ENCODE measurements at places on chromosomes 7 and 10.

GRCh38 chr7:130022115-130022514 is 29.1 kb downstream of the ZC3HC1 start:
- no peak for DNase-seq

- DNase-seq, result no peak
These were observed 369.3 kb downstream of the CALN1 start for GRCh38 chr7:72042855-72043254.

GRCh38 chr10:73117976-73118743 is 7.9 kb downstream of the NUDT13 start:
- DNase-seq, result no peak

DNA sequence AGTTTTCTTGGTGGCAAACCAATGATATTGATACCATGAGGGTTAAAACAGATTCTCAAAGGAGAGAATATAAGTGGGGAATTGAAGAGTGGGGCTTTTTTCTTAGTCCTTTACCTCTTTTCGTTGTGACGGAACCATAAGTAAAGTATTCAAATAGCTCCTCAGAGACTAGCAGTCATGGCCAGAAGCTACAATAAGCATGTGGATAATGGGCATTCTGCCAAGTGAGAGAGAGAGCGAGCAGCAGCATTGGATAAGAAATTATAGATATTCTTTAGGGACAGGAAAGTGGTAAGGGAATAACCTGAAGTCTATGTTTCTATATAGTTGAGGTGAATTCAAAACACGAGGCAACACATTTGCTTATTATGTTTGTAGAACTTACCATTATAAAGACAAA is 235.1 kb downstream of the SEMA3E start:
- no peak for DNase-seq

DNA sequence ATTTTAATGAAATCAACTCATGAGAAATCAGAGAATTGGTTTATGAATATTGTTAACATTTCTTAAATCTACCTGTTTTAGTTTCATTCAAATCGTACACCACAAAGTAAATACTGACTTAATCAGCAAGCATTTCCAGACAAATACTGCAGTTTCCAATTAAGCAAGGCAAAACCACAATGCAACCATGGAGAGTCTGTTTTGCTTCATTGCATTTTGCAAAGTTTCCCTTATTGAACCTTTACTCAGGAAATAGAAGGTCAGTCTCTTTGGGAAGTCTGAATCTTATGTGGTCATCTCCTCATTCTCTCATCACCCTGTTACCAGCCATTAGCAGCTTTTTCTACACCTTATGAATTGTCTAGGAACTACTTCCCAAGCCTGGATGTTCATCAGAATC is 400.5 kb downstream of the IPMK start:
- DNase-seq, result no peak

DNA sequence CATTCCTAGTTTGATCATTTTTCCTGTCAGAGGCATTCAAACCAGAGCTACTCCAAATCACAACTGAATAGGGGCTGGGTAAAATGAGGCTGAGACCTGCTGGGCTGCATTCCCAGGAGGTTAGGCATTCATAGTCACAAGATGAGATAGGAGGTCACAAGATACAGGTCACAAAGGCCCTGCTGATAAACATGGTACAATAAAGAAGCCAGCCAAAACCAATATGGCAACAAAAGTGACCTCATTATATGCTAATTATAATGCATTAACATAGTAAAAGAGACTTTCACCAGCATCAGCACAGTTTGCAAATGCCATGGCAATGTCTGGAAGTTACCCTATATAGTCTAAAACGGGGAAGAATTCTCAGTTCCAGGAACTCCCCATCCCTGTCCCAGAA is 37.3 kb downstream of the TWIST1 start:
- no peak for DNase-seq

DNA sequence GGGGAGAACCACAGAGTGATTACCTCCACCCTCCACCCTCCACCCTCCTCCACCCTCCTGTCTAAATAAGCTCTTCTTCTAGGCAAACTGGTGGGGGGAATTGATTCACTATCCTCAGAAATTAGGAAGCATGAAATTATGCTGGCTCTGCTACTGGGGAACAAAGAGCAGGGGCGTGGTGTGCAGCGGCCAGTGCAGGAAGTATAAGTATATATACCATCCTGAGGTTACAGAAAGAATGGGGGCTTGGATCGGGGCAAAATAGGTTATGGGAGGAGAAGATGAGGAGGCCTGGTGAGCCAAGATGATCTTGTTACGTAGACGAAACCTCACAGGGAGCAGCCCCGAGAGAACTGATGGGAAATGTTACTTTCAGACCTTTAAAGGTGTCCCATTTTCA is 49.1 kb downstream of the SYPL1 start:
- DNase-seq, result no peak

DNA sequence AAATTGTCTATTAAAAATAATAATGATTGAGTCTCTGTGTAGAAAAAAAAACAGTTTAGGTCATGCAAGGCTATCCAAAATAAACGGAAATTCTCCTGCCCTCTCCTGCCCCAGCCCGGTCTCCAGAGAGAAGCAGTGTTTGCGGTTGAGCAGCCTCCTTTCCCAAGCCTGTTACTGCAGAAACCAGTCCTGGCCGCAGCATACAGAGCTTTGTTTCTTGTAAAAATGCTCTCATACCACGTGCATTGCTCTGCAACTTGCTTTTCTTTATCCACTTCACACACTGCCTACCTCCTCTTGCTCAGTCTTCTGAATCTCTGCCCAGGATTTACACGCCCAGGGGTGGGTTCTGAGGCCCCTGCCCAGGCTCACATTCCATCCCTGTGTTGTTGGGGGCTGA is 34.4 kb upstream of the CUL1 start:
- DNase-seq, result no peak

DNA sequence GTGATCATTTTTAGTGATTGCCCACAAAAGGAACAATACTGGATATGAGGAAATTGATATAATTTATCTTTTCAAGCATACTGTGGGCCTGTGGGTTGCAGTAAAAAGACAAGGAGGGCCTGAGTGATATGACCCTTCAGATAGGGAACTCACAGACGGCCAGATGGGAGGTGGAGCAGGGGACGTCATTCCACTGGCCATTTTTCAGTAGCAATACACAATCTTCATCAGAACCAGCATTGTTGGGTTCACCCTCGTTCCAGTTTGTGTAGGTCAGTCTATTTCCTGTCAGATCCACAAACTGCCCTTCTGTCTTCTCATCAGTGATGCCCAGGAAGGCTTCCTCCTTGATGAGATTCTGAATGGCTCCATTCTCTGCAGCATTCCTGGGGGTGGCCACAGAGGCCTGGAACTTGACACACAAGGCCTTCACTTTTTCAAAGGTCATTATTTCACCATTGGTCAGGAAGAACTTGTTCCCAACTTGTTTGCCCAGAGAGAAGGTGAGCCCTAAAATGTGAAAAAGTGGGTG is 4.5 kb downstream of the MBL2 start:
- no peak for DNase-seq

DNA sequence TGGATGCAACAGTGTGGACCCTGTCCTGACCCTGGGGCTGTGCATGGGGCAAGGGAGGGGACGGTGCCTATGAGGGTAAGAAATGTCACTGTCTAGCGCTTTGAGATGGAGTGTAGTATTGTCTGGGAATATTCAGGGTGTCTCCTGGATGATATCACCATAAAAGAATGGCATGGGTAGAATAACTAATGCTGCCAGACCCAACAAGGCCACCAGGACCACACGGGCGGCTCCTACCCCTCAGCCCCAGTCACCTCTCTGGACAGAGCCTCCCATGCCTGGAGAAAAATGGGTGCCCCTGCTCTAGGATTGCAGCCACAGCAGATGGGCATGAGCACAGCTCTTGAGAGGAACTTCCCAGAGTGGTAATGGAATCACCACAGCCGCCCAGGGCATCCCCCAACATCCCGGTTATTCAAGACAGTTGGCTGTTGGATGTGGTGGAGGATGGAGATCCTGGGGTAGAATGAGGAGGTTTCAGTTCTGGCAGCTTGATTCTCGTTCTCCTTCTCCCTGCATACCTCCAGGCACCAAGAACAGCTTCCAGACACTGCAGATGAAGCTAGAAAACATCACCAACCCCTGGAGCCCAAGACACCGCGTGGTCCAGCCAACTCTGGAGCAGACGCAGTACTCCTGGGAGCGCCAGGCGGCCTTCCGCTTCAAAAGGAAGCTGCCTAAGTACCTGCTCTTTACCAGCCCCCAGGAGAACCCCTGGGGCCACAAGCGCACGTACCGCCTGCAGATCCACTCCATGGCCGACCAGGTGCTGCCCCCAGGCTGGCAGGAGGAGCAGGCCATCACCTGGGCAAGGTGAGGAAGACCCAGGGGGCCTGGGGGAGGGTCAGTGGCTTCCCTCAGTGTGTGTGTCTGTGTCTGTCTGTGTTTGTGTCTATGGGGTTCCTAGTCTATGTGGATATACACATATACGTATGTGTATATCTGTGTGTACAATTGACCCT is 6.2 kb downstream of the AOC1 start:
- no peak for DNase-seq

DNA sequence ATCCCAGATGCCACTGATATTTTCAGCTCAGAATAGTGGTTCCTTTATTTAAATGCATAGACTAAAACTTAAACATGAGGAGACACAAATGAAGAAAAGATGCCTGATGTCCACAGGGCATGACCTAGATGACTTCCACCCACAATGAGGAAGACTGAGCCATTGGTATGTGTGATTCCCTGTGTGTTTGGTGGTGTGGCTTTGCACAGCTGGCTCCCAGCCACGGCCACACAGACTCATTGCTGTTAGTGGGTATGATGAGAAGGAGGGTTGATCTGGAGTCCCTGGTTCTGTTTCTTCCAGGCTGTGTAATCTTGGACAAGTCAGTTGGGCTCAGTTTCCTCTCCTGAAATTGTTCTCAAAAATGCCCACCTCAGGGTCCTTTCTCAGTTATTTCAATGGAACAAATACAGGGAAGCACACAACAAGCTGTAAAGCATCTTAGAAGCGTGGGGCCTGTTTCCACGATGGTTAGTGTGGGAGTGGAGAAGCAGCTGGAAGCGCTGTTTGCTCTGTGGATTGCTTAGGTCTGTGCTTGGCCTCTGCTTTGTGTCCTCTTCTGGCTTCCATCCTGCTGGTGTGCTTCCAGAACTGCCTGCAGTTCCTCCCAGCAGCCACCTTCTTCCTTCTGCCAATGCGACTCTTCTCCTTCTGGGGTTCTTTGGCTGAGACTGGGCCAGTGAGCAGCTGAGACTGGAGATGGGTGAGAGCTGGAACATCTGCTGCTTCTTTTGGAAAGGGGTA is 303.7 kb downstream of the BMPER start:
- DNase-seq, result no peak

DNA sequence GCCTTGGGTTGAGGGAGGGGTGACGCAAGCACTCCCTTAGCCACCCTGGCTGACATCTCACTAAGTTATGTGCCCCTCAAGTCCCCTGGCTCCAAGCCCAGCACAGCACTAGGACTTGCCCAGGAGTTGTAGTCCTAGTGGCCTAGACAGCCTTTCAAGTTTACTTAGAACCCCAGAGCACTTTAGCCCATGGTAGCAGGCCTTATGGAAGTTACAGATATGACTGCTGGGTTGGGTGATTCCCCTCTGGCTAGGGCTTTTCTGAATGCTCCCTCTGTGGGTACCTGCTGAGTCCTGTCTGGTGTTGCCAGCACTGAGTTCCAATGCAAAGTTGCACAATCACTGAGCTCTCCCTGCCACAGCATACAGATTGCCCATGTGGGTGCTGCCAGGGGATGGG is 83.2 kb downstream of the AHCYL2 start:
- no peak for DNase-seq

- no peak for DNase-seq
These were observed 296.3 kb upstream of the NPSR1 start for GRCh38 chr7:34361663-34362250.

GRCh38 chr10:115918812-115919211 is 354.2 kb downstream of the GFRA1 start:
- DNase-seq, result no peak

- no peak for DNase-seq
These were observed 81.4 kb downstream of the CACNA2D1 start for GRCh38 chr7:82362129-82362706.

DNA sequence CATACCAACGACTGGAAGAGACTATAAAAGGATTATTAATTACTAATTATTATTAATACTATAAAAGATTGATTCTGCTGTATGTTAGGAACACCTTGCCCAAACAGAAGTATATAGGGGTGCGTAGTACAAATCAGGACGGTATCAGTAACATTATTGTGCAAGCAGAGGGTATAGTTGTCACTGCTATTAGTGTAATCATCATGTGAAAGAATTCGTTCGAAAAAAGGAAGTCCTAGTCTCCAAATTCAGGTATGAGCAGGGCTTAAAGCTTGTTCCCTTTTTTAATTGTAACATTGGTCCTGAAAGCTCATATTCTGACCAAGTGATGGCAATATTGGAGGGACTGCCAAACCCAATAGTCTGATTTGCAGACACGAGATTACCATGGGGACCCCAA is 81.8 kb downstream of the THSD7A start:
- no peak for DNase-seq
